Lower leg skin (tissue), 4 donors: ENCODE measurements at places on chromosomes 4 and X.

DNA sequence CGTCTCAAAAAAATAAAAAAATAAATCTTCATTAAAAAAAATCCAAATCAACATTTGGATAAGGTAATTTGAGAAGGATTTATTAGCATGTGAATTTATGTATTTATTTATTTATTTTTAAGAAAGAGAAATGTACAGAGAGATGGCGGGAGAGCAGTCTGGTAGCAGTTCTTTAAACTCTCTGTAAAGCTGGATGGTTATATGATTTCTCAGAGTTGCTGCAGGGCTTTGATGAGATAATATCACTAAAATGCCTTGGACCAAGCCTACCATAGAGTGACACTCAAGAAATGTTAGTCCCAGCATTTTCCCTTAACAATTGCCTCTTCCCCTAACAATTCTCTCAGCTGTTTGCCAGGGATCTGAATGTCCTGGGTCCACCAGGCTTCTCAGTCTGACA is 103.4 kb upstream of the LNX1 start:
- no peak for DNase-seq

GRCh38 chr4:94978904-94979303 is 221.1 kb downstream of the BMPR1B start:
- no peak for DNase-seq

- DNase-seq: no peak
Measured at GRCh38 chrX:71543316-71543715, 10.4 kb downstream of the OGT start.

GRCh38 chr4:56668267-56668666 is 12.8 kb downstream of the HOPX start:
- DNase-seq: no peak

DNA sequence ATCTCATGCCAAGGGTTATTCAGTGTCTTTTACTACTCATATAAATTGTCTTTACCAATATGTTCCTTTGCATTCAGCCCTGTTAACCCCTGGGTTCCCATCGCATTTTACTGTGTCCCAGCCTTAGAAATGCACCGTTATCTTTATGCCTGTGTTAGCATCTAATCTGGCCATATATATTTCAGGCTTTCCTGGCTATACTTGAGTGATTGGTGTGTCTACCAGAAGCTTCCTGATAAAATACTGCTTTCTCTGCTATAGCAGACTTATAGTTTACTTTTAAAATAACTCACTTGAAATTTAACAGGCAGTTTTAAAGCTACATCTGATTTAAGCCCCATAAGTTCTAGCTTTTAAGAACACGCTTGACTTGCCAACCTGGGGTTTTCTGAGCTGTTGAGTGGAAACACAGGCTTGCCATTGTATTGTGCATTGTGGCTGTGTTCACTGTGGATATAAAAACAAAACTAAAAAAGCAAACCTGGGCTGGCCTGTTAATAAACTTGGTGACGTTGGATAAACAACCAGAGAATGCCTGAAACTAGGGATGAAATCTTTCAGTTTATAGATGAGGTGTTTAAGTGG is 185.3 kb upstream of the TAPT1 start:
- DNase-seq: no peak

GRCh38 chrX:100379388-100379986 is 30.6 kb downstream of the PCDH19 start:
- no peak for DNase-seq
